ENCODE measurements at places on chromosomes 12 and 14.

GRCh38 chr14:78278464-78279250 is 108.5 kb downstream of the NRXN3 start:
- no peak for DNase-seq

- no peak for DNase-seq
These were observed 45.5 kb upstream of the FZD10 start for GRCh38 chr12:130116791-130117190.

GRCh38 chr12:66803930-66804329 is 125.1 kb upstream of the GRIP1 start:
- DNase-seq: no peak

- peak; percentile 59 for DNase-seq
These were observed at the start of gene WSCD2 for GRCh38 chr12:108129017-108129812. WSCD2 (plus strand) TSS chr12:108129288; CDS start chr12:108195833, 66,545 bp downstream.

- no peak for DNase-seq
These were observed 209.7 kb upstream of the PWP1 start for GRCh38 chr12:107475900-107476299.

DNA sequence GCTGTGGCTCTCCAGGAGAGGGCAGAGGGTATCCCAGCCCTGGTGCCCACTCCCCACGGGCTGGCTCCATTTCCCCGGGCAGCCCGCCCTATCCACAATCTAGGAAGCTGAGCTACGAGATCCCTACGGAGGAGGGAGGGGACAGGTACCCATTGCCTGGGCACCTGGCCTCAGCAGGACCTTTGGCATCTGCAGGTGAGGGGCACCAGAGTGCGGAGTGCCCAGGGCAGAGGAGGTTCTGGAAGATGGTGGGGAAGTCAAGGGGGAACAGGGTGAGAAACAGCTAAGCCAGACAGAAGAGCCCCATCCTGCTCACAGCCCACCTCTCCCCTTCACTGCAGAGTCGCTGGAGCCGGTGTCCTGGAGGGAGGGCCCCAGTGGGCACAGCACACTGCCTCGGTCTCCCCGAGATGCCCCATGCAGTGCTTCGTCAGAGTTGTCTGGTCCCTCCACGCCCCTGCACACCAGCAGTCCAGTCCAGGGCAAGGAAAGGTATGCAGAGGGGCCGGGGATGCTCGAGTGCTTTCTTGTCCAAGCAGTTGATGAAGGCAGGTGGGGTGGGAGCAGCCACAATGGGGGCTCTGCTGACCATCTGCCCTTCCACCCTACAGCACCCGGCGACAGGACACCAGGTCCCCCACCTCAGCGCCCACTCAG is 10.3 kb downstream of the TNS2 start:
- no peak for DNase-seq

GRCh38 chr14:102461490-102462338 is 47.9 kb downstream of the ANKRD9 start:
- no peak for DNase-seq

- DNase-seq: no peak
These were observed 13.6 kb upstream of the ACVR1B start for GRCh38 chr12:51937926-51938325.

DNA sequence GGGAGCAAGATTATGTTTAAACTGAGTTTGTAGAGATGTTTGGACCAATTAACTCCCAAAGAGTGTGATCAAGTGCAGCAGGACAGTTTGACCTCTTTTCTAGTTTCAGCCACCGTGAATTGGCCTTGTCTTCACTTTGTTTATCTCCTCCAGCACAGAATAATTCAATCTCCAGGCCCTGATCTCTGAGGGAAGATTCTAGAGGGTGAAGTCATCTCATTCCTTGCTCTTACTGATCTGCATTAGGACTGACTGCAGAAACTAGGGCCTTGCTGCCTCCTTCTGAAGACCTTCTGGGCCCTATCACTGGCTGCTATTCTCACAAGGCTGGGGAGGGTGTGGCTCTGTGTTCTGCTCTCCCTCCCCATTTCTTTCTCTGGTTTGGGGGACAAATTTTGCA is 29.4 kb downstream of the C12orf75 start:
- no peak for DNase-seq

GRCh38 chr12:28602786-28603185 is 412.5 kb downstream of the CCDC91 start:
- no peak for DNase-seq

DNA sequence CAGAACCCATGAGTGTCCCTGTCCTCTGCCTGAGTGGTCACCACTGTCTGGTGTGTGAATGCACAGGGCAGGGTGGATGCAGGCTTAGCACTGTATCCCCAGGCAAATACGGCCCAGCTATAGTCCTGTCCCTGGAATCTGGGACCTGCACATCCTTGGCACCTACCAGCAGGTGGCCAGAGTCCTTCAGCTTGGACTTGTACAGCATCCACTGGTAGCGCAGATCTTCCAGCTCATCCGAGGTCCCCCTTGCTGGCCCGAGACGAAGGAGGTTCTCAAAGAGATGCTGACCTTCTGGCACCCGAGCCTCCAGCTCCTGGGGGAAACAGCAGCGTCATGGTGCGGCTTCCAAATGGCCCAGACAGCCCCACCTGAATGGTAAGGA is 83.4 kb downstream of the SYNE3 start:
- no peak for DNase-seq

DNA sequence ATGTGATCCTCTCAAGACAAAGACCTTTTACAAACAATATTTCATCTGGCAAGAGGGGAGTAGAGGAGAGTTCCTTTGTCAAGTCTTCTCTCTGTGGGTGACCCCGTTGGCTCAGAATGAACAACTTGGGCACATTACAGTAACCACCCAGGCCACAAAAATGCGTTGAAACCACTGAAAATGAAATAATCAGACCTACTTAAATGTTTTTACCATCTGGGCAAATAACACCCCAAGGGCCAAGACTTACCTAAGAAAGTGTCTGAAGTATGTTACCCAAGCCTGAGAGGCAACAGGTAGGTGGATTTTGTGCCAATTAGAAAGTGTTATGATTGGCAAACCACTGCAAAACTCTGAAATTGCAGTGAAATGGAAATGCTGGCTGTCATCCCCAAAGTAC is 1.3 kb downstream of the TC2N start:
- no peak for DNase-seq

- DNase-seq: no peak
These were observed 11.6 kb upstream of the SRSF9 start for GRCh38 chr12:120481022-120481767.

DNA sequence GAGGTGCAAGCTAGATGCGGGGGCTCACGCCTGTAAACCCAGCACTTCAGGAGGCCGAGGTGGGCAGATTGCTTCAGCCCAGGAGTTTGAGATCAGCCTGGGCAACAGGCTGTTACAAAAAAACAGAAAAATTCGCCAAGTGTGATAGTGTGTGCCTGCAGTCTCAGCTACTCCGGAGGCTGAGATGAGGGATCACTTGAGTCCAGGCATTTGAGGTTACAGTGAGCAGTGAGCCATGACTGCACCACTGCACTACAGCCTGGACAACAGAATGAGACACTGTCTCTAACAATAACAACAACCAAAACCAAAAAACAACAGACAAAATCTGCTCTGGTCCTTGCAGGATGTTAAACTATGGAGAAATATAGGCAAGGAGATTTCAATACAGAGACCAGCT is 13.9 kb downstream of the BTBD7 start:
- no peak for DNase-seq

DNA sequence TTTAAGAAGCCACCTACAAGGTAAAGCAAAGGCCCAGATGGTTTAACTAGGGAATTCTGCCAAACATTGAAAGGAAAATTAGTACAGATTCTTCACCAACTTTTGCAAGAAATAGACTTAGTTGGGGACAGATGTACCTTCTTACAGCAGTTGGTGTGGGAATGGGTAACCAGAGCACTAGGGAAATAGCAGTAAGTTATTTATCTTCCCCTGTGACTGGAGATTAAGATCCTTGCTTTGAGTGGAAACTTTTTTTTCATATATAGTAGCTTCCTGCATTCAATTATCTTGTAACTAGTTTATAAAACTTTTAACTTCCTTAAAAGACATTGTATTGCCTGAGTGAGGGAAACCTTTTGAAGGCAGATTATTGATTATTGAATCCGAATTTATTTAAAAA is 44.2 kb downstream of the ARID2 start:
- DNase-seq: no peak

GRCh38 chr12:124006085-124006845 is 33.2 kb downstream of the ZNF664 start:
- DNase-seq: no peak

- no peak for DNase-seq
These were observed 5.4 kb upstream of the MRPS35 start for GRCh38 chr12:27705263-27705662.

- DNase-seq: no peak
These were observed 50.2 kb upstream of the FZD10 start for GRCh38 chr12:130111965-130112496.

DNA sequence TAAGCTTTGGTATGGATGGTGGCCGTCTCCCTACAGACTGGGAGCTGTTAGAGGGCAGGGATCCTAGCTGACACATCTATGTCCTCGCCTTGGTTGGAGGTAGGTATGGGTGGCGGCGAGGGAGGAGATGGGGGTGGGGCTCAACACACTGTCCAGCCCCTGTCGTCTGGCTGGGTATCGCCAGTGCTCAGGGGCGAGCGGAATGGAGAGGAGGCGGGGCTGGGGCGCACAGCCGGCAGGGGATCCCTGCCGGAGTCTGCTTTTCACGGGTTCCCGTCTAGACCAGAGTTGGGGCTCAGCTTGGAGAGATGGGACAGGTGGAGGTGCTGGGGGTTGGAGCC is 16.1 kb downstream of the TAMALIN start:
- DNase-seq: no peak

DNA sequence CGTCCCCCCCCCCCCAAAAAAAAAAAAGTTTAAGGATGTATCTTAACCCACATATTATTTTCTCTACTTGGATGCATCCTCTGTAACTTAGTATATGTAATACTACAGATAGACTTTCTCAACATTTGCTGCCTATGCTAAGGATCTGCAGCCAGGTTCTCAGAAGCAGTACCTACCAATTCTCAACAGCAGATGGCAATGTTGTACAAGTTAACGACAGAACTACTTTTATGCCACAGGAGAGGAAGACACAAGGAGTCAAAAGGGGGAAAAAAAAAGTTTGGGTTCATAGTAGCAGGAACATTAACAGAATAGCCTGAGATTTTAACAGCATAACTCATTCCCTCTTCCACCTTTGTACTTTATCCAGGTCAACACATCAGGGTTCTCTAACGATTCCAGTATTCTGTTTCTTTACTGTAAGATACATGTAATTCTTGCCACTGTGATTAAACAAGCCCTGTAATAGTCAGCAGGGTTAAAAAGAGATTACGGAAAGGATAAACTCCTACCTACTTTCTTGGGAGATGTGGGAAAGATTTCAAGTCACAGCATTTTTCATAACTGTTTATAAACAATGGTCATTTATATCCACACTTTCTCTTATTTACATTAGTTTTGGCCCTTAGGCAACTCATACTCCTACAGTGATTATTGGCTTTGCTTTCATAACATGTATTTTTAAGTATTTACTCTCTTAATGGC is 5.7 kb upstream of the NEK9 start:
- no peak for DNase-seq

GRCh38 chr14:68162887-68163286 is 343.3 kb downstream of the RAD51B start:
- DNase-seq: no peak

DNA sequence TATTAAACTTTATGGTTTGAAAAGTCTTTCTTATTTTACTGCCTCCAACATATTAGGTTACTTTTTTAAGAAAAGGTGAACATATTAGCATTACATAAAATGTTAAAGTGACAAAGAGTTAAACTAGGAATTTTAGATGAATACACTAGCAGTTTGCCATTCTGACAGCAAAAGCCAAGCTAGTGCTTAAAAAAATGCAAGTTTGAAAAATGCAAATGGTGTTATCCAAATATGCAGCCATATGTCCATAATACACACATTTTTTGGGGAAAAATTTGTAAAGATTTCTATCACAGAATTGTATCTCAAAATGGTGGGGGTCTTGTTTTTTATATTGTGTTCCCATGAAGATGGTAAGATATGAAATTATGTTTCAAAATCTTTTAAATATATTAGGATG is 466.1 kb downstream of the FOXG1 start:
- DNase-seq: no peak

- no peak for DNase-seq
These were observed 656.0 kb upstream of the MDGA2 start for GRCh38 chr14:48331421-48331820.

DNA sequence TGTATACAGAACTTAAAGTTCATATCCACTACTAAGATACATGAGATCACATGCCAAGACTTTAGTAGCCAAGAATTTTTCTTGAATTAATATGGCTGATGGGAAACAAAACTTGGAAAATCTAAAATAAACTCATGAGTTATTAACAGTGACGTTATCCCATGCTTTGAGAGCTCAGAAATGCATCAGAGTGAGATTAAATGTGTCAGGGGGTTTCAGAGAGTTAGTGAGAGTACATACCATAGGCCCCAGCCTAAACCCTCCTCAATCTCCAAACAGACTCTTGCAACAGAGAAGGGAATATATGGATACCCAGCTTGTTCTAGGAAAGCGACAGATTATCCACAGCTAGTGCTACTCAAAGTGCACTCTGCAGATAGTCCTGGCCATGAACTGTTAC is 19.3 kb downstream of the SLC35F4 start:
- no peak for DNase-seq

- DNase-seq: no peak
These were observed 11.9 kb downstream of the RNF10 start for GRCh38 chr12:120546050-120546386.

DNA sequence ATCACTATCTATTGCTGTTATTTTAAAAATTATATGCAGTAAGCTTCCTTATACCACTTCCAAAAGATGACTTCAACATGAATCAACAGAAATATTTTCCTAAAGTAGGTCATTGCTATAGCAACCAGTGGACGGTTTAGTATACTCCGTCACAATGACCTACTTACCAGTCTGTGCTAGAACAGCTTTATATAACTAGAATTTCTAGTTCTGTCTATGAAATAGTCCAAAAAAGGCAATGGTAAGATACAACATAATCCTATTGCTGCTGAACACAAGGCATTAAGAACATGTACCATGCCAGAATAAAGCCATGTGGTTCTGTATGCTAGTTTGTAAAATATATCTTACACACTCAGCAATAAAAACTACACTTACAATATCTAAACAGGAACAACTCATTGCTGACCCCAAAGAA is 40.7 kb upstream of the MTERF2 start:
- DNase-seq: no peak

DNA sequence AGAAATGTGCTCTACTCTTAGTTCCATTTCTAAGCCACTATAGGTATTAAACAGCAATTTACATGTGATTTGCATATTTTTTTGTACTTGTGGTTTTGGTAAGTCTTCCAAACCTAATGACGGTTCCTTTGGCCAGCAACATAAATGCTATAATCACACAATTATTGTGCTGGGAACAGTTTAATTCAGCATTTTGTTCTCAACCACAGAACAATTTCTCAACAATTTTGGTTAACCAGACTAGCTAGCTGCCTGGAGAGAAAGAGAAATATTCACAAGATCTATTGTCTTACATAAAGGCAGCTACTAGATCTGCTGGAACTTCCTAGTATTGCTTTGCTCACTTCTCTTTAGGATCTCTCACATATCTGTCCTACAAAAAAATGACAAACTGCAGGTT is 265.3 kb downstream of the SOX5 start:
- DNase-seq: no peak

- no peak for DNase-seq
These were observed 18.3 kb downstream of the VWF start for GRCh38 chr12:6106218-6106617.

- no peak for DNase-seq
These were observed 117.1 kb upstream of the SLC35F4 start for GRCh38 chr14:57982804-57983634.

- DNase-seq: no peak
These were observed 134.8 kb downstream of the ZFP36L1 start for GRCh38 chr14:68658029-68658509.

Data from head of caudate nucleus (tissue), 42 donors.